ENCODE measurements at places on chromosomes 2 and 18. TPM values are rescaled to one million over a fixed set of nuclear protein-coding genes. Genes with fewer than 3 reads are reported as not detected.

The IL36RN gene
- not detected for total RNA-seq

The CXCR4 gene
- 0.30 TPM for total RNA-seq

The EPB41L3 gene
- 3.6 TPM for total RNA-seq

The NT5DC4 gene
- not detected for total RNA-seq

The ARHGAP28 gene
- 0.30 TPM for total RNA-seq

The IL36A gene
- total RNA-seq = not detected

The C2orf76 gene
- 6.7 TPM for total RNA-seq

The ALPG gene
- not detected for total RNA-seq

The OR6B2 gene
- not detected for total RNA-seq

The KYNU gene
- total RNA-seq = 1.8 TPM

The GALNT13 gene
- 2.7 TPM for total RNA-seq

The CYP27A1 gene
- 8.0 TPM for total RNA-seq

The RBM44 gene
- 0.30 TPM for total RNA-seq

The ANO7 gene
- 0.69 TPM for total RNA-seq

The VWC2L gene
- not detected for total RNA-seq

The CYP27C1 gene
- total RNA-seq = not detected

The ERFE gene
- total RNA-seq = 0.65 TPM

The LDAH gene
- 20.8 TPM for total RNA-seq

The DPP4 gene
- 178 TPM for total RNA-seq

The TMEM247 gene
- not detected for total RNA-seq

The ANXA4 gene
- total RNA-seq = 19.0 TPM

The GPR55 gene
- not detected for total RNA-seq

The ZSWIM2 gene
- not detected for total RNA-seq

The DNAJC5G gene
- total RNA-seq = not detected

The PSMA8 gene
- not detected for total RNA-seq

The MARCHF4 gene
- total RNA-seq = 10.8 TPM

The SNTG2 gene
- not detected for total RNA-seq

The CYP26B1 gene
- not detected for total RNA-seq

The NEU2 gene
- total RNA-seq = not detected

The OSR1 gene
- 1.2 TPM for total RNA-seq

The NDUFAF7 gene
- total RNA-seq = 17.5 TPM

The RESP18 gene
- total RNA-seq = not detected

The FOXD4L1 gene
- total RNA-seq = 0.30 TPM

The SNORC gene
- 1.2 TPM for total RNA-seq

The C2orf81 gene
- total RNA-seq = 0.30 TPM

The SLC25A12 gene
- 28.6 TPM for total RNA-seq

The IL1RL2 gene
- total RNA-seq = 0.30 TPM

The IL1B gene
- 281 TPM for total RNA-seq

The RBBP8 gene
- 20.8 TPM for total RNA-seq

The ANKRD53 gene
- total RNA-seq = 1.5 TPM

The FAM237A gene
- not detected for total RNA-seq

The LONRF2 gene
- 0.32 TPM for total RNA-seq

The GALNT5 gene
- total RNA-seq = 71.3 TPM

The HMSD gene
- 0.30 TPM for total RNA-seq

The ALPI gene
- not detected for total RNA-seq

The IL1RL1 gene
- total RNA-seq = 0.30 TPM

The MYO7B gene
- 0.59 TPM for total RNA-seq

The C2orf80 gene
- not detected for total RNA-seq

The FBLN7 gene
- total RNA-seq = 0.30 TPM

The BMP10 gene
- not detected for total RNA-seq

The SERPINB3 gene
- not detected for total RNA-seq
